ENCODE measurements at places on chromosomes 13 and 19. TPM values are rescaled to one million over a fixed set of nuclear protein-coding genes. Genes with fewer than 3 reads are reported as not detected.

- no peak for DNase-seq
Observed at GRCh38 chr19:56350416-56351045, 35.9 kb upstream of the ZSCAN5A start.

- no peak for DNase-seq
Observed at GRCh38 chr13:78370231-78370630, 233.1 kb downstream of the POU4F1 start.

- no peak for DNase-seq
Observed at GRCh38 chr19:44807162-44807561, 1.7 kb upstream of the BCAM start.

- peak; percentile 65 for DNase-seq
Observed at GRCh38 chr19:870963-871401, 11.5 kb downstream of the CFD start.

ZNF541 gene
- 0.70 TPM for total RNA-seq

KIR2DL3 gene
- not detected for total RNA-seq

PRR12 gene
- 58.1 TPM for total RNA-seq

GRCh38 chr19:16084067-16084685 lies 7.9 kb downstream of the TPM4 start:
- no peak for DNase-seq

CACNA1A gene
- total RNA-seq, result 235 TPM

FLT3 gene
- total RNA-seq, result 2.4 TPM

PPM1N gene
- 3.9 TPM for total RNA-seq

GRCh38 chr19:47045867-47046470 lies 2.5 kb downstream of the TMEM160 start:
- no peak for DNase-seq

CCDC70 gene
- not detected for total RNA-seq

METTL21C gene
- total RNA-seq, result 1.3 TPM

- DNase-seq, result no peak
Observed at GRCh38 chr13:42891591-42891990, 100.5 kb downstream of the EPSTI1 start.

GRCh38 chr13:33911521-33911920 lies 93.6 kb downstream of the RFC3 start:
- no peak for DNase-seq

DNA sequence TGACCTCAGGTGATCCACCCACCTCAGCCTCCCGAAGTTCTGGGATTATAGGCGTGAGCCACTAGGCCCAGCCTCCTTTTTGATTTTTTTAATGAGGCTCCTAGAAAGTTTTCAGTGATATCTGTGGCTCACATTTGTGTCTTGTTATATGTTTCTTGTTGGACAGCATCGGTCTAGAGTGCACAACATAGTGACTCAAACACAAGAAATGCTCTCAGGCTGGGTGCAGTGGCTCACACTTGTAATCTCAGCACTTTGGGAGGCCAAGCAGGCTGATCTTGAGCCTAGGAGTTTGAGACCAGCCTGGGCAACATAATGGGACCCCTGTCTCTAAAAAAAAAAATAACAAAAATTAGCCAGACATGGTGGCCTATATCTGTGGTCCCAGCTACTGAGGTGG lies 8.2 kb downstream of the PHF11 start:
- no peak for DNase-seq

DNA sequence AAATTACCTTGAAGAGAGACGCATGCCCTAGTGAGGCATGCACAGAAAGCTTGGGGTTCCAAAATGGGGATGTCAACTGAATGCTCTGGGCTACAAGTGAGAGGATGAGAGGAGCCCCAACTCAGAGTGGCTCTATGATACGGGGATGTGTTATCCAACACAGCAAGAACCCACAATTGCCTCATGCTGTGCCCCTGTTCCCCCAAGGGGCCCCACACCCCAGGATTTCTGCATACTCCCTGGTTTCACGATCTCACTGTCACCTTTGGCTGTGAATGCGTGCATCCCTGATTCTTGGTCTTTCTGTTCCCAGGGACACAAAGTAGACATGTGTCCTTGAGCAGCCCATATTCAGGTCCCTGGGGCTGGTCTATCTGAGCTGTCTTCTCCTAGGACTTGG lies 29.3 kb downstream of the WDR88 start:
- DNase-seq, result no peak

TJP3 gene
- total RNA-seq, result not detected

HIPK4 gene
- total RNA-seq, result not detected

BRD4 gene
- total RNA-seq, result 90.3 TPM

DNA sequence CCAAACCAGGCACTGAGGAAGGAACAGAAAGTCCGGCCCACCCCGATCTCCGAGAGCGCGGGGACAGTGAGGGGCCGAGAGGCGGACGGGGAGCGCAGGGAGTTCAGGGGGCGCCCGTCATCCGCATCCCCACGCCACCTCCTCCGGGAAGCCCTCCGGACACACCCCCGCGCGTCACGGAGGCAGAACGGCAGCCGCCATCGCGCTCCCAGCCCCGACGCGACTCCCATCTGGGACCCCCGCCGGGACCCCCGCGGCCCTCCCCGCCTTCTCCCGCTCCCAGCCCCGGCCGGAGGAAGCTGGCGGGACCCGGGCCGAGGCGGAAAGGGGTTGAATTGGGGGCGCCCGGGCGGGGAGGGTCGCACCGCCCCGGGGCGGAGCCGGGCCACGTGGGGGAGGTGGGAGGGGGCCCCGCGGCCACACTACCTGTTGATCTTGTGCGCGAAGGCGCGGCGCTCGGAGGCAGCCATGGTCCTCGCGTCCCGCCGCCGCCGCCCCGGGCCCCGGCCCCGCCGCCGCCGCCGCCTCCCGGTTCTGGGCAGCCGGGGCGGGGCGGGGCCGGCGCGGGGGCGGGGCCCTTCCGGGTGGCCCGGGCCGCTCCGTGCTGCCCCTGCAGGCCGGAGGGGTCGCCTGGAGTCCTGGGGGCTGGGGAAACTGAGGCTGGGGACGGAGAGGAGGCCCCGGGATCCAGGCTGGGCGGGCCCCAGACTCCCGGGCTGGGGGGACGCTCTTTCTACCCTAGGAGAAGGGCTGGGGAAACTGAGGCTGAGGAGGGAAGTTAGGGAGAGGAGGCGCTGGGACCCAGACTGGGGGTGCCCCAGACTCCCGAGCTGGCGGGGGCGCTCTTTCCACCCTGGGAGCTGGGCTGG lies at the start of gene DOCK6:
Gene DOCK6 (minus strand): TSS at position 554 of the 869 bp plus-strand sequence. CDS start 84 bp downstream, at position 470.
- DNase-seq, result no peak

- DNase-seq, result no peak
Observed at GRCh38 chr13:49271264-49271663, 23.5 kb downstream of the CDADC1 start.

- peak; percentile 55 for DNase-seq
Observed at GRCh38 chr19:42277821-42278451, 8.9 kb downstream of the CIC start.

ZNF582 gene
- total RNA-seq, result 10.8 TPM

- no peak for DNase-seq
Observed at GRCh38 chr13:76307142-76307541, 579.1 kb downstream of the KCTD12 start.

DNA sequence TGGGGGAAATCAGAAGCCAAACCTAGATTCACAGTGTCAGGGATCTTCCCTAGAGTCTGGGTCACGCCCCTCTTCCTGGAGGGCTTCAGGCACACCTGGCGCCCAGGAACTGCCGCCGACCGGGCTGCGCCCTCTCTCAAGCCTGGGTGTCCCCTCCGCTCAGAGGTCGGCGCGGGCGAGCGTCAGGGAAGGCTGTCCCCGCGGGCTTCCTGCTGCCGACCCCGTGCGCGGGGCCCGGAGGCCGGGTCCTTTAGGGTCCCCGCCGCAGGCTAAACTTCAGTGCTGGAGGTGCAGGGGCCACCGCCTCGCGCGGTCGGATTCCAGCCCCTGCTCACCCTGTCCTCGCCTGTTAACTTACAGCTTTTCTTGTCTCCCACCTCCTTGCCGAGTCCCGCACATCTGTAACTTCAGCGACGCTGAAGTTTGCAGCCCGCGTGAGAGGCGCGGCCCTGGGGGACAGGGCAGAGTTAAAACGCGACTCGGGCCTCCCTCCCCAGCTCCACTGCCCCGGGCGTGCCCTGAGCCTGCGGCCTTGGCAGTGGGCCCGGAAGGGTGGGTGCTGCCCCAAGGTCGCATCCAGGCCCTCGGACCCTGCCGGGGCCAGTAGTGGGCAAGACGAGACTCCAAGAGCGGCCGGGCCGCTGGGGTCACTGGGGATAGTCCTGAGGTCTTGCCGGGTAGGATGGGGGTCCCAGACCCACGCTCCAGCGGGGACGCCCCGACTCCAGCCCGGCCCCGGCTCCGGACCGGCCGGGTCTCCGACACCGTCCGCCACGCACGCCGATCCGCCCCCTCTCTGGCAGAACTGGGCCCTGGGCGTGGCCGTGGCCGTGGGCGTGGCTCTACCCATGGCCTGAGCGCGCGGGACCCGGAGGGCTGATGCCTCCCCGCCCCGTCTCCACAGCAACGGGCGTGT lies 95.6 kb upstream of the ZNF98 start:
- DNase-seq, result no peak

- no peak for DNase-seq
Observed at GRCh38 chr19:48713041-48713863, 6.3 kb downstream of the MAMSTR start.

DNA sequence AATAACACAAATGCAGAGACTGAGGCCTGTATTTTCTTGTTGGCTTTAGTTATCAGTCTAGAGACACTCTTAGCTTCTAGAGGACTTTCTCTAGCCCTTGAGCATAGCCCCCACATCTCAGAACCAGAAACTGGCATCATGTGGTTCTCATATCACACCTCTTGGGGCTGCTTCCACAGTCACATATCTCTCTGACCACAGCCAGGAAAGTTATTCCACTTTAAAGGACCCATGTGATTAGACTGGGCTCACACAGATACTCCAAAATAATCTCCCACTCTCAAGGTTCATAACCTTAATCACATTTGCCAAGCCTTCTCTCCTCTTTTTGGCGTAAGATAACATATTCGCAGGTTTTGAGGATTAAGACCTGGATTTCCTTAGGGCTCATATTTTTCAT lies 846.9 kb upstream of the MIR17HG start:
- no peak for DNase-seq

FGF21 gene
- total RNA-seq, result not detected

PNMA8C gene
- 29.4 TPM for total RNA-seq

GRCh38 chr19:47075941-47076340 lies 27.5 kb upstream of the TMEM160 start:
- no peak for DNase-seq

DNA sequence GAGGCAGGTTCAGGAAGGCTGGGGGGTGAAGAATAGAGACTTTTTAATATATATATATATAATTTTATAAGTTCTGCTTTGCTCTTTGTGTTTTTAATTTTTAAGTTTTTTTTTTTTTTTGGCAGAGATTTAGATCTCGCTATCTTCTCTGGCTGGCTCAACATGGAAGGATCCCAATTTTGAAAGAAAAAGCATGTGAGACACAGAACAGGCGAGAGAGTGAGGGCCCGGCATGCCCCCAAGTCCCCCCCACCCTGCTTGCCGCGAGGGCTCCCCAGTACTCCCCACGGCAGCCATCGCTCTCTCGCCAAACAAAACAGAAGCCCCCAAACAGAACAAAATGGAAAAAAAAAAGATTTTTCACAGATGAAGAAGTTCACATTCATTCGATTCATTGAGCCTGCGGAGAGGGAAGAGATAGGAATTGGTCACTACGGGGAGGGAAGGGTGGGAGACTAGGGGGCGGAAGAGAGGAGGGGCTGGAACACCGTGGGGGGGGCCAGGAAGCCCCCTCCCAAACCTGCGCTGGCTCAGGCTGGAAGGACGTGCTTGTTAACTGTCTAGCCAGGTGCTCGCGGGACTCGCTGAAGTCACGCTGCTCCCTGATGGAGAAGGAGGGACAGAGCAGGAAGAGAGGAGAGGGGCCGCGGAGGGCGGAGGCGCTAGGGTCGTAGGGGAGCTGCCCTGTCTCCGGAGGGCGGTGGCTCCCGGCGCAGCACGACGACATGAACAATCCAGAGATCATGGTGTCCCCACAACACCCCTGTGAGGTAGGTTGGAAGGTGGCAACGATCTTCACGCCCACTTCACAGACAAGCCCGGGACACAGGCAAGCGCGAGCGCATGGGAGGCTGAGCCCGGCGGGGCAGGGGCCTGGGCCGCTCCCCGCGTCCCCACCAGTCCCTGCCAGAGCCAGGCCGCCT lies 10.6 kb downstream of the KHSRP start:
- no peak for DNase-seq

Data from dorsolateral prefrontal cortex (tissue), 122 donors.